ENCODE measurements at places on chromosomes 12 and 14.

- no peak for DNase-seq
Observed at GRCh38 chr14:23025151-23025814, 9.4 kb downstream of the PSMB5 start.

DNA sequence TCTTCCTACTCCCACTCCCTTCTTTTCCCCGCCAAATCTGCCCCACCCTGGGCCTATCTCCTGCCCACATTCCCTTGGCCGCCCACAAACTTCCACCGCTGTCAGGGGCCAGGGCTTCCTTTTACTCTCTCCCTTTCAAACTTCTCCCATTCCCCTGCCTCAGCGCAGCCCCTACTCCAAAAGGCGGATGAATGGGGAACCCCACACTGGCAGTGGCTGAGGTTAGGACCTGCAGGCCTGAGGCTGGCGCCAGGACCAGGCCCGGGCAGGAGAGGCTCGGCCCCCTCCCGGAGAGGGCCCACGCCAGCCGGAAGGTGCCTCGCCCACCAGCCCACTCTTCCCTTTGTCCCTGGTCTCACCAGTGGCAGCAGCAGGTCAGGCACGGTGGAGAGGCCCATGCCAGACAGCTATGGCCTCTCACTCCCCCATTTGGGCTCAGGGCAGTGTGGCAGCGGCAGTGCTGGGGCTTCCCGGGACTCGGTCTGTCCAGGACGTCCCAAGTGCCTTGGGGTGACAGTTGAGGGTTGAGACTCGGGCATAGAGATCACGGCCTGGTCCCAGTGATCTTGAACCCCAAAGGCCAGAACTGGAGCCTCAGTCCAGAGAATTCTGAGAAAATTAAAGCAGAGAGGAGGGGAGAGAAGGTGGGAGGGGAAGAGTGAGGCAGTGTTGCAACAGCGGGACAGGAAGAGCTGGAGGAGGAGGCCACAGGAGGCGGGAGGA is at the start of gene TNFRSF1A:
TNFRSF1A (minus strand) TSS at position 660 of the 723 bp plus-strand sequence; CDS start at position 398, 262 bp downstream.
- DNase-seq: peak; percentile 87

DNA sequence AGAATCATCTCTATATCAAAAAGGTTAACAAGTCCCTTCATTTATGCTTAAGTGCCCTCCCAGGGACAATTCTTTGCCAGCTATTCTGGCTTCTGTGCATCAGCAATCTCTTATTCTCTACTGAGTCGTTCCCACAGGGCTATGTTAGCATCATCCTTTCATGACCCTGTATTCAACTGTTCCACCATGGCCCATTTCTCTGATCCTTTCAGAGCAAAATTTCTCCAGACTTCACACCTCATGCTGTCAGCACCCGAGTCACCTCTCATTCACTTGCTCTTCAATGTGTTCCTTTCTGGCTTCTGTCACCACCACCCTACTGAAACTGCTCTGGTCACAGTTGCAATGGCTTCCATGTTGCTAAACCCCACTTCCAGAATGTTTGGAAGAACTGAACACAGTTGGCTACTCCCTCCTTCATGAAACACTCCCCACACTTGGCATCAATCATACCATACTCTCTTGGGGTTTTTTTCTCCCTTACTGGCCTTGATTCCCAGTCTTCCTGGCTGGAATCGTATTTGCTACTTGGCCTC is 159.5 kb upstream of the HMGA2 start:
- no peak for DNase-seq

DNA sequence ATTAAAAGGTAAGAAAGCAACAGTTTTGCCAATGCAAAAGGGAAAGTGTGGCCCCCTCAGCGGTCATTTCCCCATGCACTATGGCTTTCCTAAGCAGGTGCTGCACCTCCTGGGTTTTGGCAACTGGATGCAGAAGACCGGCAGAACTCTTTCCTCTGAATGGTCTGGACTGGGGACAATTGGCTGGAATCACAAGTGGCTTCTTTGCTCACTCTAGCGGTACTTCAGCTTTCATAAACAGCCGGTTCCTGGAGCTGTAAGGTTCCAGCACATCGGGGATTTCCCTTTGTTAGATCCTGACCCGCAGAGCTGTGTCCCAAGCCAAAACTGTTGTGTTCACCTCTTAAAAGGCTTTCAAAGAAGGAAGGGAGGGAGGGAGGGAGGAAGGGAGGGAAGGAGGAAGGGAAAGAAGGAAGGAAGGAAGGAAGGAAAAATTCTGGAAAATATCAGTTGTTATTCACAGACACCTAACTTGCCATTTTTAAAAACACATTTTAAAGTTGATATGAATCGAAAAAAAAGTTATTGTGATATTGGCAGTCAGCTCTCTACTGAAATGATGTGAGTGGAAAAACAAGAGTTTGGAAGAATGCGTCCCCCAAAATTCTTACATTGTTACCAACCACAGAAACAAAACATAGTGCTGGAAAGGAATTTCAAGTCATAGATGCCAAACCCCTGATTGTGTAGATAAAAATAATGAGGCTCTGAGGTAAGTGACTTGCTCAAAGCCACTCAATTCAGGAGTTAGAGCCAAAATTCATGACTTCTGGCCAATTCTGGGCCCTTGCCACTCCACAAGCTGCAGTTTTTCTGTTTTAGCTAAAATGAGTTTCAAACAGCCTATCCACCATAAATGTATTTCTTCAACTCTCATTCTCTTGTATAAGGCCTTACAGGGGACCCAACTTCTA is 220.6 kb upstream of the HMGA2 start:
- DNase-seq: peak; percentile 95

DNA sequence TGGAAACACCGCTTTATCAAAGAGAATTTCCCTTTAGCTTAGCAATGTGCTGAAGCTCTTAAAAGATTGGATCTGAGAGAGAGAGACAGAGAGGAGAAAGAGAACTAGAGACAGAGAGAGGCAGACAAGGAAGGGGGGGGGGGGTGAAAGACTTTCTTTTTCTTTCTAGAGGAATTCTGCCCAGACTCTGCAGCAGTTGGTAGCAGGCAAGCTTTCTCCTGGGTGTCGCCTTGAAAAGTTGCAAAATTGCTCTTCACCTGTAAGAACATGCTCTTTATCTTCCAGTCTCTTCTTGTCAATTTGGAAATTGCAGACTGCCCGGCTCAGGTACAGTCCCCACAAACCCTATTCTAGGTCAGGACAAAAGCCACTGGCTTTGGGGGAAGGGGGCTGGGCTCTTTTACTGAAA is 2.9 kb upstream of the OTX2 start:
- DNase-seq: no peak

DNA sequence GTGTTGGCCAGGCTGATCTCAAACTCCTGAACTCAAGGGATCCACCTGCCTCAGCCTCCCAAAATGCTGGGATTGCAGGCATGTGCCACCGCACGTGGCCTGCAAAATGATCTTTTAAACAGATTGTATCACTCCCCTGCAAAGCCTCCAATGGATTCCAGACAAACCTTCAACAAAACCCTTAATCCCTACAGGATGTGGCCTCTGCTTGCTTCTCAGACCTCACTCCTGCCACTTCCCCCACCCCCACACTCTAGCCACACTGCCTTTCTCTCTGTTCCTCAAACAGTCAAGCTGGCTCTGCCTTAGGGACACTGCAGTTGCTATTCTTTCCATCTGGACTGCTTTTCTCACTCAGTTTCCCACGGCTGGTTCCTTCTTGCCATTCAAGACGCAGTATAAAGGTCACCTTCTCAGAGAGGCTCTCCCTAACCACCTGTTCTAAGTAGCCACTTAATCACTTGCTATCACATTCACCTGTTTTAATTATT is 47.3 kb upstream of the TMED10 start:
- peak; percentile 43 for DNase-seq

GRCh38 chr12:70242695-70243509 is at the start of gene CNOT2:
TSS of gene CNOT2 (plus strand) at chr12:70243433. CDS start at chr12:70278227, 34,794 bp downstream.
- peak; percentile 92 for DNase-seq
